ENCODE measurements at places on chromosomes 1 and 21. TPM values are rescaled to one million over a fixed set of nuclear protein-coding genes. Genes with fewer than 3 reads are reported as not detected.
A peak's percentile ranks its signal among the peaks of the same experiment; 100 is the strongest.

DNA sequence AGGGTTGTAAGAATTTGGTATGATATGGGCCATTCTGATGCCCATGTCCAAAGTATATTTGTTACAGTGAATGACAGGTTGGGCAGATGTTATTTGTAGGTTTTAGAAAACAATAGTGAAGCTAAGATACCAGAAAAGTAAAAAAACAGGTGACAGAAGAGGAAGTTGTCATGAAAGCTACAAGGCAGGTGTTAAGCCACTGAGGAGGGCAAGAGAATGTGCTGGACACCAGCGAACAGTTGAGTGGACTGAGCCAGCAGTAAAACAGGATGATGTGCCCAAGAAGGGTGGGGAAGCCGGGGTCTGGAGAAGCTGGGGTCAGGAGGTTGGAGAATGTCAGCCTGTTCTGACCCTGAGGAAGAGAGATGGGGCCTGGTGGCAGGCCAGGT is 83.3 kb downstream of the DTL start:
- DNase-seq = no peak

Gene IL10
- 0.44 TPM for total RNA-seq

- DNase-seq = no peak
These were observed 758 bp downstream of the DEPDC1 start for GRCh38 chr1:68495968-68496679.

GRCh38 chr21:42651515-42652401 is 1.7 kb upstream of the PDE9A start:
- DNase-seq = peak; percentile 52

DNA sequence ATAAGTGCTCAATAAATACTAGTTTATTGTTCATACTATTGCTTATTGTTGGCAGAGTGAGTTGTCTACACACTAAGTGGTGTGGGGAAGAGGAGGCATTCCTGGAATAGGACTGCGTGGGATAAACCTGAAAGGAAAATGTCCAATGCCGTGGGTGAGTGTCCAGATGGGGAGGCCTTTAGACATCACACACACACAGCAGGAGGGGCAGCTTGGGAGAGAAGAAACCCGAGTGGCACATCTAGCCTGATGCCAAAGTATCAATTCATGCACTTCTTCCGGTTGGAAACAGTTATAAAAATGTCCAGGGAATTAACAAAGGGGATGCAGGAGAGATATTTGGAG is 27.3 kb downstream of the CCN1 start:
- no peak for DNase-seq

DNA sequence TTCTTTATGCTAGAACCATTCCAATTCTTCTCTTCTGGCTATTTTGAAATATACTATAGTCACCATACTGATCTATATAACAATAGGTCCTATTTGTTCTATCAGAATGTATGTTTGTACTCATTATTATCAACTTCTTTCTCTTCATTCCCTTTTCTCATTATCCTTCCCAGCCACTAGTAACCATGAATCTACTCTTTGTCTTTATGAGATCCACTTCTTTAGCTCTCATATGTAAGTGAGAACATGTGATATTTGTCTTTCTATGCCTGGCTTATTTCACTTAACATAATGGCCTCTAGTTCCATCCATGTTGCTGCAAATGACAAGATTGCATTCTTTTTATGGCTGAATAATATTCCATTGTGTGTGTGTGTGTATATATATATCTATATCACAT is 31.7 kb upstream of the RC3H1 start:
- no peak for DNase-seq

DNA sequence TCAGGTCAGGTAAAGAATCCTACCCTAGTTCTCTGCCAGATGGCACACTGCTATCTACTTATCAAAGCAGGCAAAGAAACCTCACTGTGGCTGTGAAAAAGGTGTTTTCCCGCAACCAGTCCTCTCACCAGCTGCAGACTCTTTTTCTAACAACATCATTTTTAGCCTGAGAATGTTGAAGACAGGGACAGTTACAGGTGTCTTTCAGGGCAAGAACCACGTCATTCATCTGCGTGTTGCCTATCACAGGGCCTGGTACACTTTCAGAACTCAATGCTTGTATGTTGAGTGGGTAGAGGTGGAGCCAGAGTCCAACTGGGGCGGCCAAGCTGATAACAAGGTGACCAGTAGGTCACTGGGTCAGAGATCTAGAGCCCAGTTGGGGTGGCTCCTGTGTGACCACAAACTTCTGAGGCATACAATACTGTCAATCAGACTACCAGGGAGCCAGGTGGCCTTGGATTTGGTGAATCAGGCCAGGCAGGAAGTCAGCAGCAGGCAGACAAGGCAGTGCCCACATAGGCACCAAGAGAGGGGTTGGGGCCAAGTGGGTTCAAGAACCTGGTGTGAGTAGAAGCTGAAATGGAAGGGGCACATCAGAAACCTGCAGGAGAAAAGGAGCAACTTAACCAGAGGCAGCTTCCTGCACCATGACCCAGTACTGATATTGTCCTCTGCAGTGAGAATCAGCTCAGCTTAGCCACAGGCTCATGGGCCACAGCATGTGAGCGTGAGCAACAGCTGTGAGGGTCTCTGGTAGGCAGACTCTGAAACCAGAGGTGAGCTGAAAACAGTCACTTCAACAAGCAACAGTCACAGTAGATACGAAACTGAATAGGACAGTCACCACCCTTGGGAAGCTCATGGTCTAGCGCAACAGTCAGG is 123.6 kb downstream of the DTL start:
- no peak for DNase-seq

GRCh38 chr1:32992489-32993323 is 28.1 kb upstream of the RNF19B start:
- DNase-seq = peak; percentile 85

Gene TNFRSF25
- 2.6 TPM for total RNA-seq

DNA sequence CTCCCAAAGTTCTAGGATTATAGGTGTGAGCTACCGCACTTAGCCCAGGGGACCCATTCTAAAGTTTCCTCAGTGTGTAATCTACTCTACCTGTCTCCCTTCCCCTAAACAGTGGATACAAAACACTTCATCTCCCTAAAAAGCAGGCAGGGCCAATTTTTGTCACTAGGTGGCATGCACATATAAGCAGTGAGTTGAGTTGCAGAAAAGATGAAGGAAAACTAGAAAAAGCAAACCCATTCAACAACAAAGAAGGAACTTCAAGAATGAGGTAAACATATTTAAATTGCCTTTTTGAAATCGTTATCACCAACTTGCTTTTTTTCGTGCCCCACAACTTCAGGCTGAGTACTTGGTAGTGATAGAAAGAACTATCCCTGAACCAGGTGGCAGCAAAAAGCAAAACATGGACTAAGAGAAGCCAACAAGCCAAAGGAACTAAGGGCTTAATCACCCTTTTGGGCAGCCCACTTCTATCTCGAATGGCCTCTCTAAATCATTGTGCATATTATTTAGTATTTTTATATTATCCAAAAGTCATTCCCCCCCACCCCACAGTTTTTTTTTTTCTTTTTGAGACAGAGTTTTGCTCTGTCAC is 19.7 kb upstream of the ALDH9A1 start:
- no peak for DNase-seq

GRCh38 chr1:232793944-232794343 is 11.3 kb upstream of the MAP10 start:
- no peak for DNase-seq

Gene SPRR3
- total RNA-seq = 0.32 TPM

DNA sequence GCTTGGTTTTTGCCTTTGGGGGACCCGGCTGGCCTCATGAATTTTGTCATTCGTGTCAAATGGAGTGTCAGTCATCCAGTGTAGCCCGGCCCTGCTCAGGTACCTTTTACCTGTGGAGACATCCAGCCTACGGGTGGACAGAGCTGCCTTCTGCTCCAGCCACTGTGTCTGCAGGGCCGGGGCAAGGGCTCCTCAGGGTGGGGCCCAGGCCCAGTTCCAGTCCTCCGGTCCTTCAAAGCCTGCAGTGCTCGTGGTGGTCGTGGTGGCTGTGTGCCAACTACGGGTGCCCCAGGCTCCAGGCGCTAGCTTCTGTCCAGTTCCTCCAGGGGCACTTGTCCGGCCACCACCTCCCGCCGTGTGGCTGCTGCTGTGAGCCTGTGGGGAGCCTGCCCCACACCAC is 54.8 kb downstream of the TRIM11 start:
- DNase-seq = peak; percentile 56

Gene IL19
- total RNA-seq = not detected

- peak; percentile 55 for DNase-seq
These were observed 13.2 kb downstream of the KLHDC8A start for GRCh38 chr1:205343431-205344065.

Gene ITGB3BP
- total RNA-seq = 3.3 TPM

- DNase-seq = no peak
These were observed 110.4 kb downstream of the PATJ start for GRCh38 chr1:61852670-61853015.

DNA sequence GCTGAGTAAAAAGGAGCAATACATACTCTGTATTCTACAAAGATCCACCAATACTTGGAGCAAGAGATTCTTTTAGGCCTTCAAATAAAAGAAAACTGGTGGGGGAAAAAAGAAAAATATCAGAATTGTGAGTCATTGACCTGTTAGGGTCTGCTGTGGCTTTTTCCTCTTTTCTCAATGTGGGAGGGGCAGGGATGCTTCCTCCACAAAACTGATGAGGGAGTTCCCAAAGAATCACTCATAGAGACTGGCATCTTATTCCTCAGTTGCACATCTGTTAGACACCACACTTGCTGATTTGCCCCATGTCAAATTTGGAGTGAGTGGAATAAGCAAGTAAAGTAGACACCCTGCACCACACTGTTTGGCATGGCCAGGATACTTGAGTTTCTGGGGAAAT is 16.6 kb downstream of the C1orf141 start:
- no peak for DNase-seq

DNA sequence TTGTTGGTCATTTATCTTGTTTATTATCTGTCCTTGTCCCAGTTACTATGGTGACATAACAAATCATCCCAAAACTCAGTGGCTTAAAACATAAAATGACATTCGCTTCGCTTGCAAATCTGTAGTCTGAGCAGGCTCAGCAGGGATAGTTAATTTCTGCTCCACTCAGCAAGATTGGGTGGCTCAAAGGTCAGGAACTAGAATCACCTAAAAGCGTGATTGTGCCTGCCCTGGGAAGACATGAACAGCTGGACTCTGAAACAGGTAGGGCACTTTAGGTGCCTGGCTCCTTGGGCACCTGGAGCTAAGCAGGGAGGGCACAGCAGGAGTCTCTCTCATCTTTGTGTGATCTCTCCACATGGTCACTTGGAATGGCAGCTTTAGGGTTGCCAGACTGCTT is 14.7 kb upstream of the TRAF3IP3 start:
- no peak for DNase-seq

GRCh38 chr1:3547055-3548005 is 64.0 kb downstream of the MEGF6 start:
- no peak for DNase-seq

Gene FAM177B
- total RNA-seq = not detected

DNA sequence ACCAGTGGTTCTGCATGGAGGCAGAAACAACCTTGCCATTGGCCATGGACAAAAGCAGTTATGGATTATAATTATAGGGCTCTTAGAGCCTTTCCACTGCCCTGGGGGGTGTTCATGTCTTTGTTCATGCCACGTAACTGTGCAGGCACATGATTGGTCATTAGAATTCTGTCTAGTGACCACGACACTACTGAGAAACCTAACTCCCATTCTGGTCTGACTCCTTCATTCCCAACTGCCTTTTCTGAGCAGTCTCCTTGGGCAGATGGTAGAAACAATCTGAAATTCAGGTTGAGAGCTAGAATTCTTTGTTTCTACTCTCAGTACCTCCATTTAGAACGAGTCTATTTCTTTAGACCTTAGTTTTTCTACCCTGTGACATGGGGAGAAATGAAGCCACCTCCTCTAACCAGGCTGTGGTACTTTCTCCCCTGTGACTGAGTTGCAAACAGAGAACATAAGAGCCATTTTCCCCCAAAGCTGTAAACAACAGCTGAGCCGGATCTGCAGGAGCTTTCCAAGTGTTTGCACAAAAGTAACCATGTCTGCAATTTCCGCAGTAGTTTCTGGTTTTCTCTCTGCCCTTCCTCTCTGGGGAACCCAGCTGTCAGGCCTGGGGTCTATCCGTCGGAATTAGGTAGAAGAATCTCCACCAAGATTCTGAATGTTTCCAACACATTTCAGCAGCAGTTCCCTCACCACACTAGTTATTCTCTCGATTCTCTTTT is 37.7 kb upstream of the IPO9 start:
- DNase-seq = no peak

GRCh38 chr1:244154872-244155531 is 103.9 kb downstream of the ZBTB18 start:
- peak; percentile 40 for DNase-seq

- peak; percentile 63 for DNase-seq
These were observed 17.0 kb downstream of the LPGAT1 start for GRCh38 chr1:211813590-211813989.

GRCh38 chr1:114224196-114224907 is 70.7 kb upstream of the SYT6 start:
- DNase-seq = no peak

- DNase-seq = no peak
These were observed 52.9 kb downstream of the SUCO start for GRCh38 chr1:172585861-172586260.

DNA sequence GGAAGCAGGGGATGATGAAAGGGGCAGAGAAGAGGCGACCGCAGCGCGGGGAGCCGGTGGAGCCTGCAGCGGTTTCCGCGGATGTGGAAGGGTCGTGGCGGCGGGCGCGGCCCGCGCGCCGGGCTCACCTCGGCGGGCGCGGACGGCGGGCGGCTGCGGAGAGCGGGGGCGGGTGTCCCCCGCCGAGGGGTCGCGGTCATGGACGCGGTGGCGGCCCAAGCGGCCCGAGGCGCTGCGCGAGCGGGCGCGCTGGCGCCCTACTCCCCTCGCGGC is 572 bp downstream of the LPGAT1 start:
- DNase-seq = no peak

Gene PRRX1
- 121 TPM for total RNA-seq

DNA sequence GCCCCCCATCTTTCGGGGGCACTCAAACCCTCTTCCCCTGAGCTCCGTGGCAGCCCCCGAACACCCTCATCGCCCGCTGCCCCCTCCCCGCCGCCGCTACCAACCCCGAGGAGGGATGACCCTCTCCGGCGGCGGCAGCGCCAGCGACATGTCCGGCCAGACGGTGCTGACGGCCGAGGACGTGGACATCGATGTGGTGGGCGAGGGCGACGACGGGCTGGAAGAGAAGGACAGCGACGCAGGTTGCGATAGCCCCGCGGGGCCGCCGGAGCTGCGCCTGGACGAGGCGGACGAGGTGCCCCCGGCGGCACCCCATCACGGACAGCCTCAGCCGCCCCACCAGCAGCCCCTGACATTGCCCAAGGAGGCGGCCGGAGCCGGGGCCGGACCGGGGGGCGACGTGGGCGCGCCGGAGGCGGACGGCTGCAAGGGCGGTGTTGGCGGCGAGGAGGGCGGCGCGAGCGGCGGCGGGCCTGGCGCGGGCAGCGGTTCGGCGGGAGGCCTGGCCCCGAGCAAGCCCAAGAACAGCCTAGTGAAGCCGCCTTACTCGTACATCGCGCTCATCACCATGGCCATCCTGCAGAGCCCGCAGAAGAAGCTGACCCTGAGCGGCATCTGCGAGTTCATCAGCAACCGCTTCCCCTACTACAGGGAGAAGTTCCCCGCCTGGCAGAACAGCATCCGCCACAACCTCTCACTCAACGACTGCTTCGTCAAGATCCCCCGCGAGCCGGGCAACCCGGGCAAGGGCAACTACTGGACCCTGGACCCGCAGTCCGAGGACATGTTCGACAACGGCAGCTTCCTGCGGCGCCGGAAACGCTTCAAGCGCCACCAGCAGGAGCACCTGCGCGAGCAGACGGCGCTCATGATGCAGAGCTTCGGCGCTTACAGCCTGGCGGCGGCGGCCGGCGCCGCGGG is 837 bp downstream of the FOXD3 start:
- no peak for DNase-seq

Gene EFNA3
- 0.57 TPM for total RNA-seq
